ENCODE measurements at places on chromosomes 3 and 15. TPM values are rescaled to one million over a fixed set of nuclear protein-coding genes. Genes with fewer than 3 reads are reported as not detected.

DNA sequence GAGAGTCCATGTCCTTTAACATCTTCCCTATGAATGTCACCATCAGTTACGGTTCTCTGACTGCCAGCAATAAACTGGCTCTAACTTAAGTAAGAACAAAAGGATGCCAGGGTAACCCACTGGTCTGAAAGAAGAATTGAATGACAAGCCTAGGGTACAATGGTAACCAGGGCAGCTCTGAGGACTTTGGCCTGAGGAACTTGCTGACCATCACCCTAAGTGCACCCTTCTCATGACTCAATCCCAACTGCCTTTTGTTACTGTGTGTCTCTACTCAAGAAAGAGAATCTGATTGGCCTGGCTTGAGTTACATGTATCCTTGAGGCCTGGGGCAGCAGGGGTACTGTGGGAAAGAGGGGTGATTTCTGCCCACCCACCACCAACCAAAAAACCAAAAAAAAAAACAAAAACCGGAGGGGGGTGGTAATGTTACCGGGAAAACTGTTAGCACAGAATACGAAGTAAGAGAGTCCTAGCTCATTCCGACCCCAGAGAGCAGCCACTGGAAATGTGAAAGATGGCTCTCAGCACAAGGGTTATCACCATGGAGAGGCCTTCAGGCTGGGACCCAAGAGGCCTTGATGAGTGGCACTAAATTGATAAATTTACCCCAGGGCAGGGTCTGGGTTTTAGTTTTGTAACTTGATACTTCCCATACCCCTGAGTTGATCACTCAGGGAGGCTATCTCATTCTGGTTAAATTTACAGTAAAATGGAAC, 9.3 kb upstream of the SLC28A1 start:
- DNase-seq = no peak

GRCh38 chr3:192514081-192514753, 213.1 kb downstream of the FGF12 start:
- no peak for DNase-seq

DNA sequence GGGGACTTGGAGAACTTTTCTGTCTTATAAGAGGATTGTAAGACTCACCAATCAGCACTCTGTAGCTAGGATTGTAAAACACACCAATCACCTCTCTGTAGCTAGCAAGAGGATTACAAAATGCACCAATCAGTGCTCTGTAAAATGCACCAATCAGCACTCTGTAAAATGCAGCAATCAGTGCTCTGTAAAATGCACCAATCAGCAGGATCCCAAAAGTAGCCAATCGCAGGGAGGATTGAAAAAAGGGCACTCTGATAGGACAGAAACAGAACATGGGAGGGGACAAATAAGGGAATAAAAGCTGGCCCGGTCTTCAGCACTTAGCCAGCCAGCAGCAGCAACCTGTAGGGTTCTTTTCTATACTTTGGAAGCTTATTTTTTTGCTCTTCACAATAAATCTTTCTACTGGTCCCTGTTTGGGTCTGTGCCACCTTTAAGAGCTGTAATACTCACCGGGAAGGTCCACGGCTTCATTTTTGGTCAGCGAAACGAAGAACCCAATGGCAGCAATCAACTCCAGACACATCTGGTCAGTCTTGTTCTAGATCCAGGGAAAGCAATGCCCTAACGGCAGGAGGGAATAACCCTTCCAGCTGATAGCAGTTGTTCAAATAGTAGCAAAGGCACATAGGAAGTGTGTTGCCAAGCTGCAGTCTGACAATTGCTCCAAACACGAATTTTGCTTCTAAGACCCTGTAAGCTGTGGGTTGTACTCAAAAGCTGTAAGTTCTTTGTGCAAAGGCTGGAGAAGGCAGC, 135.6 kb downstream of the TJP1 start:
- no peak for DNase-seq

GRCh38 chr3:108475220-108475782, 35.1 kb downstream of the MYH15 start:
- DNase-seq = no peak

GRCh38 chr15:77094397-77095030, 23.6 kb upstream of the TSPAN3 start:
- no peak for DNase-seq

GRCh38 chr15:101112336-101113113, 139.3 kb downstream of the CHSY1 start:
- DNase-seq = no peak

DNA sequence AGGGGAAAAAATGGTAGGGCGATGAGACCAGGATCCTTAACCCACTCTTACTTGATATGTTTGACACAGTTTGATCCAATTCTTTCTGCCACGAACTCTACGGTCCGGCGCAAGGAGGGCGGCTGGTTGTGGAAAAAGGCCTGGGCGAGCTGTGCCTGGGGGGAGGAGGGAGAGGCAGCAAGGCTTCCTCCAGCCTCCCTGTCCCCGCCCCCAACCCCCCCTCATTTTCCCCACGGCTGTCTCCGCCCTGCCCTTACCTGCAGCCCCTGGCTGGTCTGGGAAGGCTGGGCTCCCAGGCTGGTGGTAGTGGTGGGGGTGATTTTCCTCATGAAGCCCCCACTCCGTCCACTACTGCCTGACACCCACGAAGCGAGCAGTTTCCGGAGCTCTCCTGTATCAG, 8.0 kb downstream of the CDAN1 start:
- no peak for DNase-seq

DNA sequence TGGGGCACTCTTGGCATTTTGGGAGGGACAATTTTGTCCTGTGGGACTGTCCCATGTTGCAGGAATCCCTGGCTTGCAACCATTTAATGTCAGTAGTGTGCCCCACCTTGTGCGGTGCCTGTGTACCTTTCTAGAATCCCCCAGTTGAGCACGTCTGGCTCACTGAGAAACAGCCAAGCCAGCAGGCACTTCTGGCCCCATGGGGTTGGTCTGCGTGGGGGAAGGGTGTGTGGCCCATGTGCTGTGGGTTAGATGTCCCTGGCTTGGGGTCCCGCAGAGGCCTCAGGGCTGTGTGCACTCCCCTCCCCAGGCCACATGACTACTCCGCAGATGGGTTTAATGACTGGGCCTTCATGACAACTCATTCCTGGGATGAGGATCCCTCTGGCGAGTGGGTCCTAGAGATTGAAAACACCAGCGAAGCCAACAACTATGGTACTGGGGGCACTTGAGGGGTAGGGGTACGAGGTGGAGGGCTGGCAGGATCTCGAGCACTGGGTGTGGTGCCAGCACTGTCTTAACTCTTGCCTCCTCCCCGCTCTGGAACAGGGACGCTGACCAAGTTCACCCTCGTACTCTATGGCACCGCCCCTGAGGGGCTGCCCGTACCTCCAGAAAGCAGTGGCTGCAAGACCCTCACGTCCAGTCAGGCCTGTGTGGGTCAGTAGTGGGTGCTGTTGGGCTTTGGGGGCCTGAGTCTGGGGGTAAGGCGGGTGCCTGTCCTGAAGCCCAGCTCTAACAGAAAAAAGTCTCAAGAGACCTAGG, 3.7 kb upstream of the FES start:
- DNase-seq = no peak

GRCh38 chr3:34727700-34728099, 911.6 kb upstream of the ARPP21 start:
- no peak for DNase-seq

DNA sequence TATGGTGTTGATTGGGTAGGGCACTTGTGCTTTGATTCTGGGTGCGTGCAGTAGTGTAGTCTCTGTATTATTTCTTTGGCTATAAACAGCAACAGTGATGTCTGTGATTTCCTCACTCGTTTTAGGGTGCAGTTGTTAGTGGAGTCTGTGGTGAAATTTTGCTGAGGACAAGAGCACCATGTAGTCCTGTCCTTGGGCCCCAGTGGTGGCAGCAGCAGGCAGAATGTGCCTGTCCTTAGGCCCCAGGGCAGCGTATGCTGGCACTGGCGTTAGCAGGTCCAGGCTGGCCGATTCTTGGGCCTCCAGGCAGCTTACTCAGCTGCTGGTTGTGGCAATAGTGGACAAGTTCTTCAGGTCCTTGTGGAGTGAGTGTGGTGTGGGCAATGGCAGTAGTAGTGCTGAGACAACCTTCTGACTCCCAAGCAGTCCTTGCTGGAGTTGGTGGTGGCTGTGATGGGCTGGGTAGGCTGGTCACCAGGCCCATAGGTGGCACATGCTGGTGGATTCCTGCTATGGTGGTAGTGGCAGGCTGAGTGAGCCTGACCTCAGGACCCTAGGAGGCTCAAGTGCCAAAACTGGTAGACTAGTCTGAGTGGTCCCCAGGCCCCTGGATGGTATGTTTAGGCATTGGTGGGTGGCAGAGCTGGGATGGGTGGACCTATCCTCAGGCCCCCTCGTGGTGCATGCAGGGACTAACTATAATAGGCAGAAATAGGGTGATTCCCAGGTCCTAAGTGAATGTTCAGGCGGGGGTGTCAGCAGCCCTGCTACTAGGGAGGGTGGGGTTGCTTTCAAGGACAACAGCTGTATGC, 56.3 kb downstream of the TNFAIP8L3 start:
- DNase-seq = no peak

DNA sequence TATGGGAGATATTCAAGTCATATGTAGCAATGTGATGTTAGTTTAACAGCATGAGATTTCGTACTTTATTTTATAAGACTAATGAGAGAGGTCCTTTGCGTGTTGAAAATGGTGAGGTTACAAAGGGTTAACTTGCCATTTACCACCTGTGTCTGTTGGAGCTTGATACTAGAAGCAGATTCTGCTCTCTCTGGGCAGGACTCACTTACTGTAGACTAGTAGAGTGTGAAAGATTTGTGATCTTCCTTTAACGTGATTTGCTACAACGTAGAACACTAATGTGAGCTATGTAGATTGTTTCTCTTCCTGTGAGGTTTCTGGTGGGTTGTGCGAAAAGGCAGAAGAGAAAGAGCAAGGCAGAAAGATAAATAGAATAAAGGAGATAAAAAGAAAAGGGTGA, 1.1 kb downstream of the TP63 start:
- no peak for DNase-seq

GRCh38 chr15:41919201-41919820, 25.5 kb upstream of the SPTBN5 start:
- no peak for DNase-seq

DNA sequence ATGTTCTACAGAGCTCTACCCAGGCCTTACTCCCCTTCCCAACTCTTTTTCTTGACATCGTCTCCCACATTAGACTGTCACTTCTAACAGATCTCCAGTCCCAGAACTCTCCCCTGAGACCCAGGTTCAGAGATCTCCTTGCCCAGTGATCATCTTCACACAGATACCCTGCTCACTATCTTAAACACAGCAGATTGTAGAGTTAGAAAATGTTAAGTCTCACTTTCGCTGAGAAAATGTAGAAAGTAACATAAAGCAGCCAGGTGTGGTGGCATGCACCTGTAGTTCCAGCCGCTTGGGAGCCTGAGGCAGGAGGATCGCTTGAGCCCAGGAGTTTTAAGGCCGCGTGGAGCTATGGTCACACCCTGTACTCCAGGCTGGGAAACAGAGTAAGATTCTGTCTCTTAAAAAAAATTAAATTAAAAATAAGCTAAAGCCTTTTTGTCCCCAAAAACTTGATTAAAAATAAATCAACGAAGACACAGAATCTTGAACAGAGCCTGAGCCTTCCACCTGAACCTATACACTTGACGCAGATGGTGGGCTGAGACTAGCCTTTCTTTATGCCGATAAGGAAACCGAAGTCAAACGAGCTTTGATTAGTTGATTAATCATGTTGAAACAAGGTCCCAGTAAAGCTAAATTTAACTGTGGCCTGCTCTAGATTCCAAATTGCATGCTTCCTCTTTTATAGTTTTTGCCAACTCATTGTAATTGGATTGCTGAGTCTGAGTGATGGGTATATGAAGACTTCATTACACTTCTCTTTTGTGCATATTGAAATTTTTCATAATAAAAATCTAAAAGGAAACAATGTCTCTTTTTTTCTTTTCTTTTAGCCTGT, 31.3 kb upstream of the BLM start:
- DNase-seq = no peak

GRCh38 chr15:60695713-60696522, 217.0 kb upstream of the ICE2 start:
- DNase-seq = peak; percentile 83

The NLGN1 gene
- total RNA-seq = not detected

The FMN1 gene
- 1.1 TPM for total RNA-seq

The DUOXA1 gene
- total RNA-seq = not detected

The BFSP2 gene
- total RNA-seq = not detected

The PLSCR4 gene
- not detected for total RNA-seq

The CNTN4 gene
- total RNA-seq = not detected

The CFAP44 gene
- total RNA-seq = 0.71 TPM

The CLDN18 gene
- total RNA-seq = not detected

The GP9 gene
- total RNA-seq = not detected

The SPATA12 gene
- total RNA-seq = not detected

The SERINC4 gene
- 0.61 TPM for total RNA-seq

The MRAS gene
- total RNA-seq = not detected

The RAMAC gene
- total RNA-seq = 20.1 TPM

The SLC6A11 gene
- not detected for total RNA-seq

Measured in activated naive CD4-positive, alpha-beta T cell treated with anti-CD3 and anti-CD28 coated beads, Interleukin-2, amount 50 U/mL, for 72 hours (primary cell).